Endothelial cell of umbilical vein (primary cell): ENCODE measurements at places on chromosomes 2 and 18. TPM values are rescaled to one million over a fixed set of nuclear protein-coding genes. Genes with fewer than 3 reads are reported as not detected.

DNA sequence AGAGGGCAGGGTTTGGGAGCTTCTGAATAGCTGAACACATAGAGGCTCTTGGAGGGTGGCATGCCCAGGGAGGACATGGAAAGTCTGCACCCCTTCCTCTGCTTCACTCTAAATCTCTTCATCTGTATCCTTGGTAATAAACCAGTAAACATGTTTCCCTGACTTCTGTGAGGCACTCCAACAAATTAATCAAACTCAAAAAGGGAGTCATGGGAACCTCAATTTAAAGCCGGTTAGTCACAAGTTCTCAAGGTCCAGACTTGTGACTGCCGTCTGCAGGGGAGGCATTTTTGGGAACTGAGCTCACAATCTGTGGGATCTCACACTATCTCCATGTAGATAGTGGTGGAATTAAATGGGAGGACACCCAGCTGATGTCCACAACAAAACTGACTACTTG is 33.1 kb upstream of the STON1 start:
- DNase-seq, result no peak

DNA sequence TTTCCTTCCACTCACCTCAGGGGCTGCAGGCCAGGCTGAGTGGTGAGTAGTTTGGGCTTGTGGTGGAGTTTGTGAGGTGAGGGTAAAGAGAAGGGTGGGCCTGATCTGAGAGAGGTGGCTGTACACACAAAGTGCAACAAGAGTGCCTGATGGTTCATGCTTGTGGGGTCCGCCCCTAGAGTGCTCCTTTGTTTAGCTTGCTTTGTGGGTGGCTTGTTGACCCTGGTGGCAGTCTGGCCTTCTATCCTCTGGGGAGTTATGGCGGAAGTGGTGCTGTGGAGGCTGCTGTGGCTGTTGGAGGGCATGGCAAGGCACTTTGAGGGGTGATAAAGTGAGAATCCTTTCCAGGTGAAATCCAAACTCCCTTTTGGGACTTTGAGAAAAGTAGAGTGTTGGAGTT is 10.6 kb downstream of the UBE2F start:
- DNase-seq, result no peak

GRCh38 chr18:3261373-3262233 is at the start of gene MYL12B:
Gene MYL12B, plus strand, starts transcription at chr18:3262133. Its CDS starts 10,766 bp downstream, at chr18:3272899.
- peak; percentile 80 for DNase-seq

- DNase-seq, result peak; percentile 25
Observed at GRCh38 chr18:40874233-40874632, 1080.8 kb upstream of the PIK3C3 start.

PDCD1 gene
- not detected in 2 replicates for polyA plus RNA-seq
